ENCODE measurements at places on chromosomes 13 and 19. TPM values are rescaled to one million over a fixed set of nuclear protein-coding genes. Genes with fewer than 3 reads are reported as not detected.

- no peak for DNase-seq
Measured at GRCh38 chr19:8329996-8330395, 8.7 kb downstream of the RPS28 start.

DNA sequence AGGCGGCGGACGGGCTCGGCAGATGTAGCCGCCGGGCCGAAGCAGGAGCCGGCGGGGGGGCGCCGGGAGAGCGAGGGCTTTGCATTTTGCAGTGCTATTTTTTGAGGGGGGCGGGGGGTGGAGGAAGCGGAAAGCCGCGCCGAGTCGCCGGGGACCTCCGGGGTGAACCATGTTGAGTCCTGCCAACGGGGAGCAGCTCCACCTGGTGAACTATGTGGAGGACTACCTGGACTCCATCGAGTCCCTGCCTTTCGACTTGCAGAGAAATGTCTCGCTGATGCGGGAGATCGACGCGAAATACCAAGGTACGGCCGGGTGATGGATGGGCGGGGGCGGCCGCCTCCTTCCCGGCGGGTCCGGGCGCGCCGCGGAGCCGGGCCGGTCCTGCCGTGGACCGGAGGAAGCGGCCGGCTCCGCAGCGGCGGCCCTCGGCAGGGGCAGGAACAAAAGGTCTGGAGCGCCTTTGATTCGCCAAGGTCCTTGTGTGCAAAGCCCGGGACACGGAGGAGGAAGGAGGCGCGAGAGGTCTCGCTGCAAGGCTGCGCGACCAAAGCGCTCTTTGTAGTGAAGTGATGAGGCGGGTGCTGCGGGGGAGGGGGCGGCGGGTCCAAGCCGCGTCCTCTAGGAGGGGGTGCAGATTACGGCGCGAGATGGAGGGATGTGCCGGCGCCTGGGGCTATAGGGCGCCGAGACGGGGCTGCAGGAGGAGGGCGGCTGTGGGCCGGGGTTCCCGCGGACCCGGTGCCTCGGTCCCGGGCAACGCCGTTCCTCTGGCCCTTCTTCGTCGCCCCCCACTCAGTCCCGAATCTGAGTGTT lies 689 bp downstream of the ING1 start:
- DNase-seq, result peak; percentile 86

DNA sequence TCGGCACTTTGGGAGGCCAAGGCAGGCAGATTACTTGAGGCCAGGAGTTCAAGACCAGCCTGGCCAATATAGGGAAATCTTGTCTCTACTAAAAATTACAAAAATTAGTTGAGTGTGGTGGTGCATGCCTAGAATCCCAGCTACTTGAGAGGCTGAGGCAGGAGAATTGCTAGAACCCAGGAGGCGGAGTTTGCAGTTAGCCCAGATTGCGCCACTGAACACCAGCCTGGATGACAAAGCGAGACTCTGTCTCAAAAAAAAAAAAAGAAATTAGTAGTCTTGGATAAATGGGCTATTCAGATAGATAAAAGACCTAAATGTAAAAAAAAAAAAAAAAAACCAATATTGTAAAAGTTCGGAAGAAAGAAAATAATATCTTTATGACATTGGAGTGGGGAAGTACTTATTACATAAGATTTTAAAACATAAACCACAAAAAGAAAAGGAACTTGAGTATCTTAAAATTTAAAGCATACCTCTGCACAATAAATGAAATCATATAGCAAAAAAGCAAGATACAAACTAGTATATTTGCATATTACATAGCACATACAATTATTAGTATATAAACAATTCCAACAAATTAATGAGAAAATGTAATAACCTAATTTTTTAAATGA lies 26.7 kb upstream of the RNASEH2B start:
- DNase-seq, result no peak

Gene HSD11B1L
- 14.8 TPM for total RNA-seq

Gene ACER1
- not detected for total RNA-seq

Gene PPM1N
- 0.36 TPM for total RNA-seq

DNA sequence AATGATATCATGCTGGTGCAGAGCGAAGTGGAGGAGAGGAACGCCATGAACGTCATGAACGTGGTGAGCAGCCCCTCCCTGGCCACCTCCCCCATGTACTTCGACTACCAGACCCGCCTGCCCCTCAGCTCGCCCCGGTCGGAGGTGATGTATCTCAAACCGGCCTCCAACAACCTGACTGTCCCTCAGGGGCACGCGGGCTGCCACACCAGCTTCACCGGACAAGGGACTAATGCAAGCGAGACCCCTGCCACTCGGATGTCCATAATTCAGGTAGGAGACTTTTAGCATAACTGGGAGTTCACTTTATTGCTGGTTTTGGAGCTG lies 3.3 kb downstream of the PCDH17 start:
- DNase-seq, result no peak

DNA sequence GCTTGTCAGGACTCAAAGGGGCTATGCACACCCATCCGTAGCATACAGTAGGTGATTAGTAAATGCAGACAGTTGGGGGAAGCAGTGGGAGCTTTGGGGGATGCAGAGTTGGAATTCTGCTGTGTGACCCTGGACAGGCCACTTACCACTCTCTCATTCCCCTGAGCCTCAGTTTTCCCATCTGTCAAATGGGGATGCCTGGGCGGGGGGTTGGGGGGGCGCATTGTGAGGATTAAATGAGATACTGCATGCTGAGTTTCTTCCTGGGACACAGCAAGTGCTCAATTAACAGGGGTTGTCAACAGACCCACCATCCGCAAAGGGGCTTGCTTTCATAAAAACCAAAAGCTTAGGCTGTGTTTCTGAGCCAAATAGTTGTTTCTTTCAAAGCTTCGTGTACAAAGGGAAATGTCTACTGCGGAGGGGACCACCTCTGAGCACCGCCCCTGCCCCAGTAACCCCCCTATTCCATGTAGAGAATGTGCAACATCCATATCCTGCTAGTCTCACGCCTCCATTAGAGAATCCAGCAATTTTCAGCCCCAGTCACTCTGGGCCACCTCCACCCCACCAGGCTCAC lies 132.4 kb downstream of the IER2 start:
- DNase-seq, result no peak

Gene FOXA3
- not detected for total RNA-seq

- no peak for DNase-seq
Measured at GRCh38 chr13:95360464-95361097, 59.3 kb upstream of the ABCC4 start.

GRCh38 chr19:41334793-41335192 lies 18.9 kb downstream of the TGFB1 start:
- DNase-seq, result no peak

Gene KIR2DL1
- total RNA-seq, result not detected

DNA sequence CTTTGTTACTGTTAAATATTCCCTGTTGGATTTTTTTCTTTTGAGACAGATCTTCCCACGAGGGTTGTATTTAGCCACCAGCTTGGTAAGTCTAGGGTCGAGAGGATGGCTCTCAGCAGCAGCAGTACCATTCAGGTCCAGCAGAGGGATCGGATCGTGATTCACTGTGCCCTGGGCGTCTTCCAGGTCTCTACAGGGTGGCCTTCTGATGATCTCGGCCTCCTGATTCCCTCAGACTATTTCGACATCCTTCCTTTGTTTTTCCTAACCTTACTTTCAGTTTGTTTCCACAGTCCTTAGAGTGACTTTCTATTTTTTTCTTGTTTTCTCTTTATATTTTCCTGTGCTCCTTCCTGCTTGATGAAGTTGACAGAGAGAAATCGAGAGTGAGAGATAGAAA lies 1436.9 kb downstream of the UQCRFS1 start:
- no peak for DNase-seq

Gene TOMM40
- total RNA-seq, result 31.8 TPM

- DNase-seq, result no peak
Measured at GRCh38 chr13:24181991-24182702, 21.6 kb downstream of the SPATA13 start.

DNA sequence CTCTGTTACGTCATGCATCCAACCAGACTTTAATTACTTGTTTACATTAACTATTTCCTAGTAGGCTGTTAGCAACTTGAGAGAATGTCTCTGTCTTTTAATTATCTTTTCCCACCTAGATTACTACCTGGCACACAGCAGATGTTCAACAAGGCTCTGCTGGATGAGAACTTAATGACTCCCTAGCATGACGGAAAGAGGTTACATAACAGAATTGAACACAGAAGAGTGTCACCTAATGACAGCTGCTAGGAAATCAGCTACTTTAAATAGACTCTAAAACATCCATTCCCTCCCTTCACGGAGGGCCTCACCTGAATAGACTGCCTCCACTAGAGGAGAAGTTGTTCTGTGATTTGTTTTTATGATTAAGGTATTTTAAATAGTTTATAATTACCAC lies 110.8 kb downstream of the TEX29 start:
- DNase-seq, result no peak

DNA sequence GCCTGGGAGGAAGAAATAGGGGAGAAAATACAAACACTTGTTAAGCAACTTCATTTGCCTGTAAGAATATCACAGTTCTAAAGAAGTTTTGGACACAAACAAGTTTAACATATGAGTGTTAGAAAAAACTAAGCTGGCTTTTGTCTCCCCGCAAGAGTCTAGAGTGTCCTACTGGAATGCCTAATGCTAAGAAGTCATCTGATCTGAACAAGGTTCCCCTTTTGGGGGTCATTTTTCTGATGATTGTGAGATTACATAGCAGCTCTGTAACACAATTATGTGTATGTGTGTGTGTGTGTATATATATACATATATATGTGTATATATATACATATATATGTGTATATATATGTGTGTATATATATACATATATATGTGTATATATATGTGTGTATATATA lies 12.7 kb downstream of the DNMT1 start:
- DNase-seq, result no peak

DNA sequence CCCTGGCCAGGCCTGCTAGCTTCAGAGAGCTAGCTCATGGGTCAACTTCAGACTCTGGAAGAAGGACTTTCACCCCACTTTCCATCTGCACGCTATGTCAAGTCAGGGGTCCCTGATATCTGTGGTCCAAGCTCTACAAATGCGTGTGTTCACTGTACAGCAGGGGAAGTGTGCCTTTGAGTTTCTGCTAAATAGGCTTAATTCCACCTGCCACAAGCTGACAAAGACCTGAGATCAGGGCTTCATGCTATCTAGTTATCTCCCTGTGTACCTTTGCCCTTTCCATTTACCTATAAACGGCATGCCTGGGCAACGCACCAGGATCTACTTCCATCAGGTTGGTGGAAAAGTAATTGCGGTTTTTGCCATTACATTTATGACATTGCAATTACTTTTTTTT lies 10.7 kb upstream of the SULT2A1 start:
- no peak for DNase-seq

- DNase-seq, result no peak
Measured at GRCh38 chr13:45300190-45300985, 40.6 kb downstream of the TPT1 start.

DNA sequence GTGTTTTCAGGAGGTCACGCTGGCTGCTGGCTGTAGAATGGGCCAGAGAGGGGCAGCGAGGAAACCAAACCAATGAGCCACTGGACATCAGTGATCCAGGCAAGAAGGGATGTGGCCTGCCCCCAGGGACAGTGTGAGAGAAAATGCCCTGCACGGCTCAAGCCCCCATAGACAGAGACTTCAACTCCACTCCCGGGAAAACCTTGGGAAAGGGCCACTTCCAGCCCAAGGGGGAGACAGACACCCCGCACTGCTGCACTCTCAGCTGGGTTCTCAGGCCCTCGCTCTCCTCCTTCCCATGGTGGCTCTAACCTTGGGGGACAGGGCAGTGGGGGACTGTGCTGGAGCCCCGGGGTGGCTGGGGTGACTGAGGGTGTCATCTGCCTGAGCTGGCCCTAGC lies 172.0 kb downstream of the KATNAL1 start:
- peak; percentile 79 for DNase-seq

- DNase-seq, result peak; percentile 83
Measured at GRCh38 chr19:7909471-7910067, 5.1 kb upstream of the TGFBR3L start.

DNA sequence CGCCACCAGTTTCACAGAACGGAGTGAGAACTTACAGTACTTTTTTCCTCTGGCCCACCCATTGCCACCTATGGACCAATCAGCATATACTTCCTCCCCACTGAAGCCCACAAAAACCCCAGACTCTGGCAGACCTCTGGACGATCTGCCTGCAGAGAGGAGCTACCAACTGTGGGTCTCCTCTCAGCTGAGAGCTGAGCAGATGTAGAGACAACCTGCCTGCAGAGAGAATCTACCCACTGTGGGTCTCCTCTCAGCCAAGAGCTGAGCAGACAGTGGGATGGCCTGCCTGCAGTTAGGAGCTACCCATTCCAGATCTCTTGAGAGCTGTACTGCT lies 69.7 kb downstream of the PIBF1 start:
- DNase-seq, result no peak

Gene MUC16
- total RNA-seq, result not detected

Gene SLC10A2
- not detected for total RNA-seq

Measured in osteoblast (primary cell).